Sigmoid colon (tissue), 7 donors: ENCODE measurements at places on chromosomes 7 and 10. TPM values are rescaled to one million over a fixed set of nuclear protein-coding genes. Genes with fewer than 3 reads are reported as not detected.
A peak's percentile ranks its signal among the peaks of the same experiment; 100 is the strongest.

KCP gene
- total RNA-seq = 0.14 TPM

GRCh38 chr10:102619281-102619981, 24.8 kb upstream of the TRIM8 start:
- no peak for DNase-seq

- DNase-seq = peak; percentile 68
Measured at GRCh38 chr10:72740528-72740927, 48.6 kb downstream of the MCU start.

GRCh38 chr10:124496150-124496549, 34.5 kb downstream of the LHPP start:
- DNase-seq = peak; percentile 47

DNA sequence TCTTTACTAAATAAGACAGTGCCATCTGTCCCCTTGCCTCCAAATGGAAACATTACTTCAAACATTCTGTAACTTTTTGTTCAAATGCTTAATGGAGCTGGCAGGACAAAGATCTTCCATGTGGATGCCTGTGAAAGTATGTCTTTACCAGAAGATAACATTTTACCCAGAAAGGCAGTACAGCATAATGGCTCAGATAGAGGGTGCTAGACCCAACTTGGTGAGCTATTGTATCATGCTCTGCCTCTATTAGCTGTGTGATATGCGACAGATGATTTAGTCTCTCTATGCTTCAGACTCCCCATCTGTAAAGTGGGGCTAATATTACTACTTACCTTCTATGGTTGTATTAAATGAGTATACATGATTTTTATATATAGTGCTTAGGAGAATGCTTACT, 8.8 kb upstream of the SMKR1 start:
- DNase-seq = no peak

GRCh38 chr7:146956853-146957252, 840.3 kb downstream of the CNTNAP2 start:
- no peak for DNase-seq

DNA sequence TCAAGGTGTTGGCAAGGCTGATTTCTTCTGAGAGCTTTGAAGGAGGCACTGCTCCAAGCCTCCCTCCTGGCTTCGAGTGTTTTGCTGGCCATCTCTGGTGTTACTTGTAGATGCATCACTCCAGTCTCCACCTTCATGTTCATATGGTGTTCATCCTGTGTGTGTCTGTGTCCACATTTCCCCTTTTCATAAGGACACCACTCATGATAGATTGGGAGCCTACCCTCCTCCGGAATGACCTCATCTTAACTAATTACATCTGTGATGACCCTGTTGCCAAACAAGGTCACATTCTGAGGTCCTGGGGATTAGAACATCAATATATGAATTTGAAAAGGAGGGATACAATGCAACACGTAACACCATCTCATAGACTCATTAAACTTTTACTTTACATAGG, 119.0 kb downstream of the CREB5 start:
- DNase-seq = no peak

BLVRA gene
- total RNA-seq = 101 TPM

C10orf53 gene
- not detected for total RNA-seq

DNA sequence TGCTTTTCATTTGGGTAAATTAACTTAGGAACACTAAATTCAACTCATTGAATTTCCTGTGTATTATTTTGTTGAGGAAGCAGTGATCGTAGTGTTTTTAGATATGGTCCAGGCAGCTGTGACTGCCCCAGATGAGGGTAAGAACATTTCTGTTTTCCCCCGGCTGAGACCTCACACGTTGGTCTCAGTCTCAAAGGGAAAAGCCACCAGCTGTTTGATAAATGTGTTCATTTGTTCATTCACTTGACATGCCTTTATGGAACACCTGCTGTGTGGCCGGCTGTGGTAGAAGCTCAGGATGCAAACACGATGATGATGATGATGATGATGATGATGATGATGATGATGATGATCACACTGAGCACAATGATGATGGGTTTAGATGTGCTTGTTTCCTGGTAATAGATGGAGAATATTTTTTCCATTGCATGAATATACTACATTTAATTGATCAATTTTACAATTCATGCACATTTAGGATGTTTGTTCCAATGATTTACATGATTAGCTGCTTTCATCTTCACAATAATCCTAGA, 125.6 kb upstream of the ZNF32 start:
- no peak for DNase-seq

DNA sequence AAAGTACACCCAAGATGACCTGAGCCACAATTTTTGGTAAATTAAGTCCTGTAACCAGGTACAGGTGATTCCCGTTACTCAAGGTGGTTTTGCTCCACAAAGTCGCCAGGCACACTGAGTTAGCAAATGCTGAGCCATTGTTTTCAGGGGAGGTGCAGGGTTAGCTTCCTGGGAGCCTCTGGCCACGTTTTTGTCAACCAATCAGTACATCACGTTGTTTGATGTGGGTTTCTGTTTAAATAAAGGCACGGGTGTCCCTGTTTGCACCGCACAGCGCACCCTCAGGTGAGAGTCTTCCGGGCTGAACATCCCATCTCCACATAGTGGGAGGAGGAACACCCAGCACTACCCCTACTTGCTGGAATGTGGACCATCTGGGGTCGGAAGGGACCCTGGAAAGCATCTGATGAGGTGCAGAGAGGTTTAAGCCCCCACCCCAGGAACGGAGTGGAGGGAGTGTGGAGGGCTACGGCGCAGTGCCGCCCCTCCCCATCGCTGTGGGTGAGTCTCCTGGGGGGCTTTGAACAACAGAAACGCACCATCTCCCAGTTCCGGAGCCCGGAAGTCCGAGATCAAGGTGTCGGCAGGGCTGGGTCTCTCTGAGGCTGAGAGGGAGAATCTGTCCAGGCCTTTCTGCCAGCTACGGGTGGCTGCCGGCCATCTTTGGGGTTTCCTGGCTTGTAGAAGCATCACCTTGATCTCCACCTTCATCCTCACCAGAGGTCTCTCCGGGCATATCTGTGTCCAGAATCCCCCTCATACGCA, 42.5 kb downstream of the PRKAG2 start:
- no peak for DNase-seq

DNA sequence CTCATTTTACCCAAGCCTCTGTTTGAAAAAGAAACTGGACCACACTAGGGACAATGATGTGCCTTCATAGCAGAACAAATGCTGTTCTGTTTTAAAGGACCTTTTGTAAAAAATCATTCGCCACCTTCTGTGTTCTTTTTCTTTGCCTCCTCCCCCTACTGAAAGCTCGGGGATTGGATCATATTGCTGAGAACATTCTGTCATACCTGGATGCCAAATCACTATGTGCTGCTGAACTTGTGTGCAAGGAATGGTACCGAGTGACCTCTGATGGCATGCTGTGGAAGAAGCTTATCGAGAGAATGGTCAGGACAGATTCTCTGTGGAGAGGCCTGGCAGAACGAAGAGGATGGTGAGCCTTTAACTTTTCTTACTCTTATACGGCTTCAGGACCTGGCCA, 62.2 kb downstream of the POLL start:
- no peak for DNase-seq

UTF1 gene
- total RNA-seq = not detected

FAM131B gene
- 6.7 TPM for total RNA-seq

- no peak for DNase-seq
Measured at GRCh38 chr7:70263471-70264255, 665.4 kb downstream of the AUTS2 start.

- no peak for DNase-seq
Measured at GRCh38 chr10:62893036-62893435, 76.9 kb upstream of the EGR2 start.

GRCh38 chr10:26087666-26088065, 128.9 kb upstream of the GAD2 start:
- no peak for DNase-seq

DKK1 gene
- total RNA-seq = 0.66 TPM

DNA sequence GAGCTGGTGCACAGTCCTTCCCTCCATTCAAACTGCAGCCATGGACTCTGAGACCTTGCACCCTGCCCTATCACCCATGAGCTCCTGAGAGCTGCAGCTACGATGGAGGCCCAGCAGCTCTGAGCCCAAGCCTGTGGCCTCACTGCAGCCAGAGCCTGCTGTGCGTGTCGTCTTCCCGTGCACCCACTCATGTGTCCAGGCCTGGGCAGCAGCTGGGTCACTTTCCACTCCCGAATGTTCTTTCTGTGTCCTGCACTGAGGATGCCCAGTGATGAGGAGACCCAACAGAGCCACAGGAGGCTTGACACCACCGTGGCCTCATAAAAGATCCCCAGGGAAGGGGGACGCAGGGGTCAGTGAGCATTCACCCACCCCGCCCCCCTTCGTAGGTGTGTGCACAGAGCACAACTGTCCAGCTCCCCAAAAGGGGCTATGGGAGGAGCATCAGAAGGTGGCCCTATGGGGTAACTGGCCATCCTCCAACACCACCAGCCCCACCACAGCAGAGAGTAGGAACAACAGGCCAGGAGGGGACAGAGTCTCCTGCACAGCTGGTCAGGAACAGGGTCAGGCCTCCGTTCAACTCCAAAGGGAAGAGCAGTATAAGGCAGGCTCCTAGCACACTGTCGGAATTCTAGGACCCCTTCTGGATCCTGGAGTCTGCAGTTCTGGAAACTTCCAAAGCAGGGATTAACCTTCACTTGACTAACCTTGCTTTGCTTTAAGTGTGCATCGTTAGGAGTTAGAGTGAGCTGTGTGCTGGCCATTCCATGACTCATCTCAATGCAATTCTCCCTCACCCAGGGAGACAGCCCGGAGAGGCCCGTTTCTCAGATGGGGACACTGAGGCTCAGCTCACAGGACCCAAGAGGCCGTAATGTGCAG, 52.6 kb downstream of the RASGEF1A start:
- no peak for DNase-seq

- DNase-seq = no peak
Measured at GRCh38 chr10:125551247-125551646, 131.7 kb downstream of the TEX36 start.

GRCh38 chr7:50814166-50814565, 31.5 kb upstream of the GRB10 start:
- no peak for DNase-seq

ST8SIA6 gene
- total RNA-seq = 1.4 TPM

DNA sequence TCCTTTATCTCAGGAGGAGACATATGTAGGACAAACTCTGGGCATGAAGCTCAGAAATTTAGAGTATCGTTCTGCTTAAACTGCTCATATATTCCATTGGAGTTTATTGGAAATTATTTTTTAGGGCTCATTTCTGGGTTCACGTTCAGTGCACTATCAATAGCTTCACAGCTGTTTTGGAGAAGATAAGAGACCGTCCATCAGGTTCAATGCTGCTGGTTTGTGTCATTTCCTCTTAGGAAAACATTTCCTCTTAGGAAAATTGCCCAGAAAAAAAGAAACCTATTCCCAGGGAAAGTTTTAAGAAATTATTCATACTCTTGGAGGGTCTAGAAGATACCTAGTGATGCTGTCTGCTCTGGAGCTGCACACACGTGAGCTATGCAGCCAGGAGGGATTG, 691.7 kb downstream of the GRID1 start:
- DNase-seq = no peak

DNA sequence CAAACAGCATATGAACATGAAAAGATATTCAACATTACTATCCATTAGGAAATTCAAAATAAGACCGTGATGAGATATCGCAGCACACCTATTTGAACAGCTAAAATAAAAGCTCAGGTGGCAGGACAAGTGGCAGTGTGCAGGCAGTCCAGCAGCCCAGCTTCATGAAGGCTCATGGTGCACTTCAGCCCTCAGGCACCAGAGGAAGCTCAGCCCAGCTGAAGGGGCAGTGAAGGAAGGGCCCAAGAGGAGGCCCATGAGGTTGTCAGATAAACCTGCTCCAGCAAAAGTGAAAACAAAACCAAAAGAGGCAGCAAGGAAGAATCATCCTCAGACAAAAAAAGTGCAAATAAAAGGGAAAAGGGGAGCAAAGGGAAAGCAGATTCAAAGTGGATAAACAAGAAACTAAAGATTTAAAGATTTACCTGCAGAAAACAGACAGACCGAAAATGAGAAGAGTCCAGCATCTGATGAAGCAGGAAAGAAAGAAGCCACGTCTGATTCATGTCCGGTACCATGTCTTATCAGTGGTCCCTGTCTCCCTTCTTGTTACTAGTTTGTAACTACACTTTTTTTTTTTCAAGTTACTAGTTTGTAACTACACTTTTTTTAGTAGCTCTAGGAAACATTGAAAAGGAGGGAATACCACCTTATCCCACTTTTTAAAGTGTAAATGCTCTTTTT, 15.0 kb upstream of the FAM24B start:
- no peak for DNase-seq

GRCh38 chr7:108452707-108453106, 3.5 kb downstream of the NRCAM start:
- no peak for DNase-seq

- DNase-seq = no peak
Measured at GRCh38 chr7:95102662-95103061, 195.3 kb downstream of the PPP1R9A start.

DNA sequence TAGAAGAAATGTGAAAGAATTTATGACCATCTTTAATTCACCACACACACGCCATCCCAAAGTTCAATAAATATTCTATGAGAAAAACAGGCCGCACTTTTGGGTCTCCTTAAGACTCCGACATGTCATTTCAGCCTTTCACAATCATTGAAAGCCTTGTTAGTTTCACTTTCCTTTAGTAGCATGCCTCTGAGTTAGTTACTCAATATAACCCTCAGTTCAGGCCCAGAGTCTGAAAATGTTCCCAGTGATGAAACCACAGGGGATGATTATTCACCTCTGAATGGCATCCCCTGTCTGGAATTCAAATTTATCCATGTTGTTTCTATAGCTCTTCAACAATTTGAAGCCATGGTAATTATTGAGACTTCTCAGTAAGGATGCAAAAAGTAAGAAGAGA, 278.1 kb upstream of the NRP1 start:
- DNase-seq = no peak

ICA1 gene
- 8.7 TPM for total RNA-seq

DNA sequence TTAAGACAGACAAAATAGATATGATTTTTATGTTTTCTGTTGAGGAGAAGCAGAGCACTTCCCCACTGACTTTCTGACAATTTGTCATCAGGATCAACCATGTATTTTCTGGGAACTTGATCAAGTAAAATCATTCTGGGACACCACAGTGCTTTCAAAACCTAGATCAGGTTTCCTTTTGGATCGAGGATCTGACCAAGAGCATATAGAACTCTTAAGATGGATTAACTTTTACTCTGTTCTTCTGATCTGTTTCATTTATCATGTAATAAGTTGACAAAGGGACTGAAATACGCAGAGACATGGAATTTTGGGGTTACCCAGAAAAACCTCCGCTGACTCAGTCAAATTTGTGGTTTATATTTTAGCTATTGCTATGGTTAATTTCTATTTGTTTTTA, 136.0 kb upstream of the WNT16 start:
- DNase-seq = no peak

GRCh38 chr7:134089446-134089845, 37.7 kb upstream of the LRGUK start:
- DNase-seq = no peak
